Left ventricle myocardium superior (tissue), 1 donor: ENCODE measurements at places on chromosomes 2 and 18. TPM values are rescaled to one million over a fixed set of nuclear protein-coding genes. Genes with fewer than 3 reads are reported as not detected.

The GALNT5 gene
- total RNA-seq, result 0.07 TPM

The TMEM178A gene
- 3.2 TPM for total RNA-seq

GRCh38 chr2:172048508-172049503 lies 36.5 kb upstream of the DLX1 start:
- DNase-seq, result no peak

- DNase-seq, result no peak
Measured at GRCh38 chr18:29172756-29173067, 995.8 kb upstream of the CDH2 start.

- peak; percentile 56 for DNase-seq
Measured at GRCh38 chr2:86788881-86789686, 1.6 kb downstream of the CD8A start.

The MREG gene
- 0.84 TPM for total RNA-seq

DNA sequence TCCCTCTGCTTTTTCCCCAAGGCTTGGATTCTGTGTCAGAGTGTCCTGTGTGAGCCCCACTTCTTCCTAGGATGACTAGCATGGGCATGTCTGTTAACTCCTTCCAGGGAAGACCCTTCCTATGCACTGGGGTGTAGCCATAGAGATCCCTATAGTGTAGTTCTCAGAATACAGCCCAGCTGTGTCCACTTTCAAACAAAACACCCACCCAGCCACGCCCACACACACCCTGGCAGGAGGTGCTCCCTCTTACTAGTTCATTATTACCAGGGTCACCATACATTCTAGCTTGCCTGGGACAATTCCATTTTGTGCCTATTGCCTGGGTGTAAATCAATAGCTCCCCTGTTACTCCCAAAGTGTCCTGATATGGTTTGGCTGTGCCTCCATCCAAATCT lies 195.6 kb downstream of the MYCN start:
- DNase-seq, result no peak

- DNase-seq, result no peak
Measured at GRCh38 chr2:74416778-74417177, 4.6 kb downstream of the C2orf81 start.

GRCh38 chr18:62413206-62413605 lies 88.1 kb downstream of the TNFRSF11A start:
- DNase-seq, result no peak

DNA sequence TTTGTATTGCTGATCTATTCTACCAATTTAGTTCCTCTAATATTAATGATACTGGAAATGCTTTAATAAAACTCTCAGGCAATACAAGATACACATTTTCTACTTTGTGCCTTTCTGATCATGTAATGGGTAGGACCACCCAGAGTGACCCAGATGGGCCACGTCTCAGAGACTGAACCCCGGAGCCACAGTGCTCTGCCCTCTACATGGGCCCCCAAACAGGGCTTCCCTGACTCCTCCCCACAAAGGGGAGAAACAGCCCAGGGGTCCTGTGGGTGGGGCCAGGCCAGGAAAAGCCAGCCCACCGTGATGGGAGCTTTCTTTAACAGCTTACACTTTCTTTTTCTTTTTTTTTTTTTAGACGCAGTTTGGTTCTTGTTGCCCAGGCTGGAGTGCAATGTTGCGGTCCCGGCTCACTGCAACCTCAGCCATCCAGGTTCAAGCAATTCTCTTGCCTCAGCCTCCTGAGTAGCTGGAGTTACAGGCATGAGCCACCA lies 18.4 kb downstream of the HDAC4 start:
- DNase-seq, result no peak

The TSPYL6 gene
- total RNA-seq, result not detected
